ENCODE measurements at places on chromosomes 1 and 21.

GRCh38 chr1:211606914-211607753 is 28.2 kb upstream of the SLC30A1 start:
- no peak for DNase-seq

GRCh38 chr1:241413974-241414373 is 57.0 kb upstream of the RGS7 start:
- DNase-seq, result no peak

GRCh38 chr1:184759112-184759511 is 4.5 kb upstream of the EDEM3 start:
- no peak for DNase-seq

GRCh38 chr1:193418745-193419058 is 232.3 kb upstream of the B3GALT2 start:
- DNase-seq, result no peak

DNA sequence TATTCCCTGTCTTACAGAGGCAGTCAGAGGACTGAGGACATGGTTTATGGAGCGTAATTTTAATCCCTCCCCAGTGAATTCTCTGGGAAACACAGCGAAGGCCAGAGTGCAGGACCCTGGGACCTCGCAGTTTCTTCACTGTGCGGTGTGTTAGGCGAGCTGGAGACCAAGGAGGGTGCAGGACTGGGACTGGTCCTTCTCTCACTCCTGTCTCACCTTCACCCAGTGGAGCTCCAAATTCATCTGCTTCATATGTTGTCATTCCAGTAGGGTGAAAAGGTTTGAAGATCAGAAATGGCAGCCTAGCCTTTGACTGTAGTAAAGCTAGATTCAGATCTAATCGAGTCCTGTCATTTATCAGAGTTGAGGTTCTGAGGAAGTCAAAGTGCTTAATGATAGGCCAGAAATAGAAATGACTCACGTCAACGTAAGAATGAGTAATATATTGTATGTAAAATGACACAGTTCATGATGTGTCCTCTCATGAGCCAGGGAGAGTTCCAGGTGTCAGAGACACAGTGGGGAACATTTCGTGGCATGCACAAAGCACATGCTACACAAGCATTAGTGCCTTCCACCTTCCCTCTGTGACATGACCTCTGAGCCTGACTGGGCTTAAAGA is 647.5 kb downstream of the SMYD3 start:
- DNase-seq, result no peak

DNA sequence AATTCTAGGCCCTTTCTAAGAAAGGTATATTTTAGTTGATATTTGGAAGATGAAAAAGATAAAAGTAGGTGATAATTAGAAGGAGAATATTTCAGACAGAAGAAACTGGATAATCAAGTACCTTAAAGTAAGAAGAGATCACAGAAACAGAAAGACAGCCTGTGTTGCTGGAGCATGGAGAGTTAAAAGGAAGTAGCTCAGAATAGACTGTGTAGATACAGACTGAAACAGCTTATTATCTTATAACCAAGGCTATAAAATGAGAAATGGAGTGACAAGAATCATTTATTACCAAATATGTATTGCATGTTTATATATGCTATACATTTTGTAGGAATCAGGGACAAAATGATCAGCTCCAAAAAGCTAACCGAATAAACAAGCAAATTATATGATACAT is 1120.3 kb downstream of the BRINP3 start:
- DNase-seq, result no peak

Data from NCI-H524 treated with DMSO at 0.1 percent for 48 hours (cell line).